Activated B cell treated with CpG ODN at 0.5 μM for 24 hours (primary cell): ENCODE measurements at places on chromosomes 11 and 22. TPM values are rescaled to one million over a fixed set of nuclear protein-coding genes. Genes with fewer than 3 reads are reported as not detected.

Gene KCNQ1OT1
- 0.88 and 1.2 TPM in 2 replicates for total RNA-seq

Gene PNPLA5
- total RNA-seq, result not detected in 2 replicates

Gene HMOX1
- total RNA-seq, result 13.3 TPM in 2 replicates

Gene CACNA1I
- total RNA-seq, result not detected in 2 replicates

Gene RAB38
- 0.24 and 0.46 TPM in 2 replicates for total RNA-seq

Gene STARD10
- 42.6 and 46.8 TPM in 2 replicates for total RNA-seq

Gene MRGPRE
- not detected in 2 replicates for total RNA-seq

Gene FBLN1
- total RNA-seq, result not detected in 2 replicates

Gene GRAMD1B
- total RNA-seq, result 12.4 and 15.0 TPM in 2 replicates

Gene CDCA5
- total RNA-seq, result 2.6 and 3.4 TPM in 2 replicates

Gene ZNF214
- total RNA-seq, result not detected in 2 replicates

Gene TSGA10IP
- not detected in 2 replicates for total RNA-seq

Gene OR52A1
- not detected in 2 replicates for total RNA-seq

Gene PYGM
- total RNA-seq, result 3.2 and 4.8 TPM in 2 replicates

Gene DEFB131B
- total RNA-seq, result not detected in 2 replicates

Gene RIC3
- total RNA-seq, result 44.3 and 52.8 TPM in 2 replicates

Gene MRPL21
- total RNA-seq, result 49.9 and 60.0 TPM in 2 replicates

Gene OR51E2
- not detected in 2 replicates for total RNA-seq

Gene OR10D3
- total RNA-seq, result not detected in 2 replicates

Gene TH
- not detected in 2 replicates for total RNA-seq

Gene CCDC188
- not detected in 2 replicates for total RNA-seq

Gene PRG2
- total RNA-seq, result 0.76 and 1.1 TPM in 2 replicates

Gene MS4A6E
- not detected in 2 replicates for total RNA-seq

Gene EP300
- 131 and 159 TPM in 2 replicates for total RNA-seq
